ELR (cell line): ENCODE measurements at places on chromosomes 7 and 10.

GRCh38 chr10:11332846-11333245 lies 278.6 kb downstream of the USP6NL start:
- DNase-seq, result no peak

GRCh38 chr7:82172881-82173280 lies 270.7 kb downstream of the CACNA2D1 start:
- DNase-seq, result no peak

DNA sequence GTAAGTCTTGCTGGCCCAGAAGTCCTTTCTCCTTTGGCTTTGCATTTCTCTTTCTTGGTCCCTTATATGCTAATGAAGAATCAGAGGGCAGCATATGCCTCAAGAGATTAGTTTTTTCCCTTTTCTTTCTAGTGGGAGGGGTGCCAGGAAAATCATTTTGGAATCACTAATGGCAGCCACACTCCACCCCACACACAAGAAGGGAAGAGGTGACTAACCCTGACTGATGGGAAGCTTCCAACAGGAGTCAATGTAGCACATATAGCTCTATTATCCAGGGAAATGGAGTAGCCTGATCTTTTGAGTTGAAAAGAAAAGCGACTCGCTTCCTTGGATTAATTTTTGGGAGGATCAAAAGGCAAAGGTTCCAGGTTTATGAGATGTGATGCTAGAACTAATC lies 225.3 kb downstream of the KIF20B start:
- DNase-seq, result no peak

DNA sequence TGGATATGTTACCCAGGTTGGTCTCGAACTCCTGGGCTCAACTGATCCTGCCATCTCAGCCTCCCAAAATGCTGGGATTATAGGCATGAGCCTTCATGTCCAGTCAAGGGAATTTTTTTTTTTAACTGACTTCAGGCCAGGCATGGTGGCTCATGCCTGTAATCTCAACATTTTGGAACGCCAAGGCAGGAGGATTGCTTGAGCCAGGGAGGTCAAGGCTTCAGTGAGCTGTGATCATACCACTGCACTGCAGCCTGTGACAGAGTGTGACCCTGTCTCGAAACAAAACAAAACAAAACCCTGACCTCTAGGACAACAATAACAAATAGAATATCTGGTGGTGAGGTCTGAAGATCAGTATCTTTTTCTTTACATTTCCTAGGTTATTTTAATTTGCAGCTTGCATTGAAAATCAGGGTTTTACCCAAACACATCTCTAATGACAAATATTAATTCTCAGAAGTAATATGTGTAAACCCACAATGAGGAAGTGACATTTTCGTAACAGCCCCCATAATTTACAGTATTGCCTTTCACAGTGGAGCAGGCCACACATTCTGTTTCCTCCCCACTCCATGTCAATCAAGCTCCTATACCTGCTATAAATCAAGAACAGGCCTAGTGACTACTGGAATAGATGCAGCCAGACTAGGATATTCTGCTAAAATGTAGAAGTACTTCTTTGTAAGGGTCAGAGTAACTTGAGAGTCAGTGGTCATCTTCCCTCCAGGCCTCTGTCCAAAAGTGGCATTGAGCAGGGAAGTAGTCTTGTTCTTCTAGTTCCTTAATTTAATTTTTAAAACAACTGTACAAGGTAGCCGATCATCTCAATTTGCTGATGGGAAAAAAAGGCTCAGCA lies 43.3 kb upstream of the ECHDC3 start:
- no peak for DNase-seq

- DNase-seq, result no peak
Measured at GRCh38 chr7:64686493-64687184, 20.7 kb downstream of the ZNF107 start.

GRCh38 chr10:17386616-17387075 lies 67.7 kb downstream of the ST8SIA6 start:
- no peak for DNase-seq

GRCh38 chr7:80589631-80590030 lies 48.8 kb upstream of the CD36 start:
- DNase-seq, result no peak

DNA sequence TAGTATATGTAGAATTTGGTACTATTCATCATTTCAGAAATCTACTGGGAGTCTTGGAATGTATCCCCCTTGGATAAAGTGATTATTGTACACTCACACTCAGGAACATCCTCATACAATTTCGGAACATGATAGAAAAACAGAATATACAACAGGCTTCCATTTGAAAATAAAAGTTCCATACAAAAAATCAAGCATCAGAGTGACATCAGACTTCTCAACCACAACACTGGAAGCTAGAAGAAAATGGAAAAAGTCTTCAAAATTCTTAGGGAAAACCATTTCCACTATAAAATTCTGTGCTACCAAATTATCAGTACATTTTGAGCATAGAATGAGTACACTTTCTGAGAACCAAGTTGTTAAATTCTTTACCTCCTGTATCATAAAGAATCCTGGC lies 8.8 kb downstream of the LYZL1 start:
- no peak for DNase-seq

- no peak for DNase-seq
Measured at GRCh38 chr7:39700932-39701331, 77.6 kb downstream of the RALA start.

GRCh38 chr7:80450621-80451308 lies 61.1 kb downstream of the GNAT3 start:
- DNase-seq, result peak; percentile 29

- no peak for DNase-seq
Measured at GRCh38 chr10:91627344-91628102, 5.3 kb downstream of the PPP1R3C start.

- no peak for DNase-seq
Measured at GRCh38 chr10:104501864-104502579, 139.1 kb upstream of the SORCS3 start.

- peak; percentile 69 for DNase-seq
Measured at GRCh38 chr7:38796626-38797501, 112.1 kb downstream of the VPS41 start.
